Activated T-cell treated with anti-CD3 and anti-CD28 coated beads for 48 hours (primary cell): ENCODE measurements at places on chromosomes 16 and 17.

DNA sequence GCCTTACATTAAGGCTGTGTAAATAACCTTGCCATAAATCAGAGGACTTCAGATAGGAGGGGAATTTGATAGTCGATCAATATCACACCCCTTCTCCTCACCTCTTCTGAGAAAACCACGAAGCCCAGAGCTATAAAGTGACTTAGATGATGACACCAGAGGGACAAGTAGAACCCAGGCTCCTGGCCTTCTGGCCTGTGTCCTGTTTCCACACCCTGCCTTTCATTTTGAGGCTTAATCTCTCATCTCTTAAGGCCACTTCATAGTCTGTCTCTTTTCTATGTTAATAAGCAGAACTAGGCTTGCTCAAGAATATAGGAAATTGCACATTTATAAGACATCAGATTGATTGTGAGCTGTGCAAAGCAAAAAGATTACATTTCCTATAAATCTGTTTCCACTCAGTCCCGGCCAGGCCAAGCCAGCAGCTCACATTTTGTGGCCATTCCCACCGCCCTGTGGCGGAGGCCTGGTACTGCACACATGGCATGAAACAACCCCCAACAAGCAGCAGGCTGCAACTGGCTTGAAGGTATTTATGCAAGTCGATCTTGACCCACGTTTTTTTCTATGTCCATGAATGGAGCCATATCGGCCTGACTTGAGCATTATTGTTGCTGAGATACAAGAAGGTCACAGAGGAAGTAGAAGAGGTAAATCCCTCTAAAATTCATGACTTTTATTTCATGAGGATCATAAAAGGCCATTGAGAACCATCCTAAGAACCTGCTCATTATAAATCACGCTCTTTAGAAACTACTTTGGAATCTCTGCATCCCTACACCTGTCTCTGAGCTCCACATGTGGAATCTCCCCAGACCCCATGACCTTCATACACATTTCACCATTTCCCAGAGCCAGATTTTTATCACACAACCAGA, 93.7 kb downstream of the PMP22 start:
- DNase-seq, result peak; percentile 21

DNA sequence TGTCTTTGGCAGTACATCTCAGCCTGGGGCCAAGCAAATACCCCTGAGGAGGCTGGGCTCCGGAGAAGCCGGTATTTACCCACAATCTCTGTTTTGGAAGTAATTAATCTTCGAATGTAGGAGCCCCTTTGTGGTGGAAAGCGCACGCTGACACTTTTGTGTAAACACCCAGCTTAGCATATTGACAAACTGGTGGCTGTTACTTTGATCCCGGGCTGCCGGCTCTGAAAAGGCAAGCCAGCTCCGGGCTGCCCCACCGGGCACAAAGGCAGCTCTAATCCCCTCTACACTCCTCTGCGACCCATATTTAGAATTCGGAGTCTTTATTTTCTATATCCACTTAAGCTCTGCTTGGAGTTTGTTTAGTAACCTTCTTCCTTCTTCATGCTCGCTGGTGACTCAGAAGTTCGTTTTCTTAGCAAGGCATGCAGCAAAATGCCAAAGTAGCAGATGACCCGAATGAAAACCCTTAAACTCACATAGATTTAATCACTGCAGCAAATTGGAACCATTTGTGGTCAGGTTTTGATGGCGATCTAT, 144.0 kb upstream of the IRX3 start:
- no peak for DNase-seq

DNA sequence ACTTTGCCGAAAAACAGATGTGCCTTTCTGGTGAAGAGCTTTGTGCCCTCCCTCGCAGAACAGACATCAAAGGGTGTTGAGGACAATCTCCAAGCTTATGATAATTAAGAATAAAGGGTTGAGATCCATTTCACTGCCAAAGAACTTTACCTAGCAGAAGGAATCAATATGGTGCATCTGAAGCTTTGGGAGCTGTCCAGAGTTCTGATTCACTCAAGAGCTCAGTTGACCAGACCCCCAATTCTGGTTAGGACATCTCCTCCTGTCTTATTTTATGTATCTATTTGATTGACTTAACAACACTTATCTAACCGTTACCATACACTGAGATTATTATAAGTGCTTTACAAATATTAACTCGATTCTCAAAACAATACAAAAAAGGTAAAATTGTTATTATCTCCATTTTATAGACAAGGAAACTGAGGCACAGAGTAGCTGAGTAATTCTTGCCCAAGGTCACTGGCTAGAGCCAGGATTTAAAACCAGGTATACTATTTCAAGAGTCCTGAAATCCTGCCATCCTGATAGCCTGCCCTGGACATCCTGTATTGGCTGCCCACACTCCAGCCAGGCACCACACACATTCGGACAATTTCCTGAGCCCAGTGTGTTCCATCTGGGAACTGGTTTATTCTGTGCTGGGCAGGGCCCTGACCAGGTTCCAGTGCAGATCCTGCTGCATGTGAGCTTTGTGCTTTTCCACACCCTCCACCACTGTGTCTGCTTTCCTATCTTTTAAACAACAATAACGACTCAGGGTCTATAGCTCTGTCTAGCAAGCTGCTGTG, 29.8 kb downstream of the PITPNM3 start:
- DNase-seq, result no peak

DNA sequence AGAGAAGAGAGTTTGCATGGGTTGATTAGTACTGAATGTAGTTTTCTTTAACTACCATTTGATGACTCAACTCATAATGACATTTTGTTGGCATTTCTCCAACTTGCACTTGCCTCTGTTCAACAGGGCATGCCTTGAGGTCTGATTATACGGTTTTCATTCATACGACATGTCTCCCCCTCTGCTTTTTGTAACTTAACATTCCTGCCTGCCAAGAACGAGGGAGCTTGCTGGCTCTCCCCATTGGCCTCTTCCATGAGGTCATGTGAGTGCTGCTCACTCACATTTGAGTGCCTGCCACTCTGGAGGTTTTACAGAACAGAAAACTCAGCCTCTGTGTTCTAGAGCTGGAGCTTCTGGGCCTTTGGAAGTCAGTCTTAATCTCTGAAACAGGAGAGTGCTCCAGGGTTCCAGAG, 19.7 kb downstream of the MAP2K6 start:
- DNase-seq, result no peak

- no peak for DNase-seq
Observed at GRCh38 chr17:77814091-77814772, 144.3 kb upstream of the TNRC6C start.

DNA sequence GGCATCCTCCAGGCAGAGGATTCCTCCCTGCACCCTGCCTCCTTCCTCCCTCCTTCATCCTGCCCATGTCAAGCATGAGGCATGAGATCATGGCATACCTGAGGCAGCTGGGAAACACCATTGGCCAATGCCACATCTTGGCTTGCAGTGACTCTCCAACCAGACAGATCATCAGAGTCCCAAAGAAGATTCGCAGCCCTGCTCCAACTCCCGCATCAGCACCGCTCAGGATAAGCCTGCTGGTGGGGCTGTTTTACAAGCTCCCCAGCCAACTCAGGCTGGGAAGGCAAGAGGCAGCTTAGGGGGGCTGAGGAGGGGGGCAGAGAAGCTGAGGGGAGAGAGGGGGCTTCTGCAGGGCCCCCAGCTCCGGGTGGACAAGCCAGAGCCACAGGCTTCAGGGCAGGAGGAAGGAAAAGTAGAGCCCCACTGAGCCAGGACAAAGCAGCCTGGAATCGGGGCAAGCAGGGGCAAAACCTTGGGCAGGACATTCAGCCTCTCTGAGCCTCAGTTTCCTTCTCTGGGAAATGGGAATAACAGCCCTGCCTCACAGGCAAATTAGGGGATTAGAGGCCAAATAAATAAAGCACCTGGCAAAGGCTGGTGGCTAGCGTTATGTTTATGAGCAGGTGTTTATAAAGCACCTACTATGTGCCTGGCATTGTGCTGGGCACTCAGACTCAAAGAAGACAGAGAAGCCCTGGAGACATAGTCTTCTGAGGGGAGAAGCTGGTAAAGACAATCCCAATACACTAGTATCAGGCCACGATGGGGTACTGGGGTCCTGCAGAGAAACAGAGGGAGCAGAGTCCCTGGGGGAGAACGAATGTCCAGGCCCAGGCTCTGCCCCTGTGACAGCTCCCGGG, 88.1 kb downstream of the GOSR1 start:
- DNase-seq, result no peak

DNA sequence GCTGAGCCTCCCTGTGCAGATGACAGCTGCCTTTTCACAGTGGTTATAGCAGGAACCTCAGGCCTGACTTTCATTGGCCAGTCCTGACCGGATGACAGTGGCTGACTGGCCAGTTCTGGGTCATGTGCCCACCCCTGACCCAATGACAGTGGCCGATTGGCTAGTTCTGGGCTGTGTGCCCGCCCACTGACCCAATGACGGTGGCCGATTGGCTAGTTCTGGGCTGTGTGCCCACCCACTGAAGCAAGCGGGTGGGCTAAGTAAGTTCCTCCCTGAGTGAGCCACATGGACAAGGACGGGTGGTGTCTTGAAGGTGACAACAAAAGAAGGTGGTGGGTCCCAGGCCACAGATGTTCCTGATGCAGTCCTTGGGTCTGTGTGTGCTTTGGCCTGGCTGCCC, 9.5 kb downstream of the DEF8 start:
- no peak for DNase-seq

DNA sequence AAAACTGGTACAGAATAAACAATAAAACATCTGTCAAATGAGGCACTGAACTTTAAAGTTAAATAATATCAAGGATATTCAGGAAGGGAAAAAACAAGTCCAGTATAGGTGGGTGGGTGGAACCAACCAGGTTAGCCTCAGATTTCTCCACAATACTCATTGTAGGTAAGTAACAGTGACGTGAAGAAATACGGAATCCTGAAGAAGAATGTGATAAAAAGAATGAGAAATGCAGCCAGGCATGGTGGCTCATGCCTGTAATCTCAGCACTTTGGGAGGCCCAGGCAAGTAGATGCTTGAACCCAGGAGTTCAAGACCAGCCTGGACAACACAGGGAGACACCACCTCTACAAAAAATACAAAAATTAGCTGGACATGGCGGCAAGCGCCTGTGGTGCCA, 47.3 kb downstream of the UBE2G1 start:
- DNase-seq, result no peak

GRCh38 chr17:75845933-75846691, 1.9 kb upstream of the UNC13D start:
- no peak for DNase-seq

DNA sequence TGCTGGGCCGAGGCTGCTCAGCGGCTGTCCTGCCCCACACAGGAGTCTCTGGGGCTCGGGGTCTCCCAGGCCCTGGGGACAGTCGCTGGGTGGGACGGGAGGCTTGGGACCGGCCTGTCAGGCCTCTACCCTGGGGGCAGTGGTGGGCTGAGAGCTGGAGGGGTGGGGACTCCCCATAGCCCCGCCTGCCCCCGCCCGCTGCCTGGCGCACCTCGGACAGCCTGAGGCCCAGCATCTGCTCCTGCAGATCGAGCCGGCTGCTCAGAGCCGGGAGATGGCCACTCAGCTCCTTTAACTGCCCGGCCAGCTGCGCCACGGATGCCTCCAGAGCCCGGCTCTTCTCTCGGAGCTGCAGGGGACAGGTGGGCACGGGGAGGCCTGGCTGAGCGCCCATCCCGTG, 6.7 kb downstream of the PERCC1 start:
- no peak for DNase-seq

DNA sequence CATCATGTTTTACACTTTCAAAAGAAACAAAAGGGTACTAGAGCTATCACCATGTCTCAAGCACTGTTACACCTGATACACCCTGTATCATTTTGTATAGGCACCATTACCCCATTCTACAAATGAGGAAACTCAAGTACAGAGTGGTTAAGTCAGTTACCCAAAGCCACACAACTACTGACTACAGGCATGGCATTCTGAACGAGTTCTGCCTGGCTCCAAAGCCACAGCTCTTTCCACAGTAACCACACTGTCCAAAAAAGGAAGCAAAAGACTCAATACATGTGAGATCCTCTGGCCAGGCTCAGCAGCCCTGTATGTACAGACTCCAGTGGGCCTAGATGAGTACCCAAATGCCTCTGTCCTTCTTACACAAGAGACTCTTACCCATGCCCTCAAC, 4.7 kb downstream of the DYNC1LI2 start:
- DNase-seq, result no peak

DNA sequence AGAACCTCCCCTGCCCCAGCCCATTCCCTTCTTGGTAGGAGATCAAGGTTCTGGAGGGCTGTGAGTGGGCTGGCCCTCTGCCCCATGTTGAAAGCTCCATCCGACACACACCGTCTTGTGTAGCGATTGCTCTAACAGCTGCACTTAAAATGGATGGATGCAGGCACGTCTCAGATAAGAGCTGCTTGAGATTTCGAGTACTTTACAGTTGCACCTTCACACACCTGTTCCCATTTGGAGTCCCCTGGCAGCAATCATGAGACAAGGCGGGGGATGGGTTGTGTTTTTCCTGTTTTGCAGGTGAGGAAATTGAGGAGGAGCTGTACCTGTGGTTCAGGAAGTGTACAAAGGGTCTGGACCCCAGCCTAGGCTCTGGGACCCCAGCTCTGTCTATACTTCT, 25.6 kb upstream of the TAC4 start:
- no peak for DNase-seq

DNA sequence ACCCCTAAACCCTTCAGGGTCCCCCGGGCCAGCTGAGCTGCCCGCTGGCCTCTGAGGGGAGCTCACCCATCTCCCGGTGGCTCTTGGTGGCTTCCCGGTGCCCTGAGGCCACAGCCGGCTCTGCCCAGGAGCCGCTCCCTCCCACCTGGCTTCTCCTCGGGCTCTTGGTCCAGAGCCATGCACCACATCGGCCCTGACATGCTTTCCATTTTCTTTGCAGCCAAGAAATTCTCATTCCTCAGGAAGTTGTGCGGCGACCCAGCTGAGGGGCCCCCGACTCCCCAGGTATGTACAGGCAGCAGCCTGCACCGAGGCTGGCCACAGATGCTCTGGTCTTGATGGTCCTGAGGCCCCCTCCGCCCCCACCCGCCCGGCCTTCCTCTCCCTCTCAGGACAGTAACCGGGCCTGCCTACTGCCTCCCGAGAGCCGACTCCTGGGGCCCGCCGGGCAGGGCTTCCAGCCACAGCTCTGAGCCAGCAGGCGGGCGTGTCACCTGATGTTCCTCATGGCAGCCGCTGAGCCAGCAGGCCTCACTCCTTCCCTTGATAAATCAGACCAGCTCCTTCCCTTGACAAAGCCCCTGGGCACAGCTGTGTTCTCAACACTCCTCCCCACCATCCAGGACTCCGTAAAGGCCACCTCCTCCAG, 28.4 kb upstream of the ZFPM1 start:
- no peak for DNase-seq

- DNase-seq, result no peak
Observed at GRCh38 chr16:20675488-20676267, 21.8 kb downstream of the ACSM1 start.

DNA sequence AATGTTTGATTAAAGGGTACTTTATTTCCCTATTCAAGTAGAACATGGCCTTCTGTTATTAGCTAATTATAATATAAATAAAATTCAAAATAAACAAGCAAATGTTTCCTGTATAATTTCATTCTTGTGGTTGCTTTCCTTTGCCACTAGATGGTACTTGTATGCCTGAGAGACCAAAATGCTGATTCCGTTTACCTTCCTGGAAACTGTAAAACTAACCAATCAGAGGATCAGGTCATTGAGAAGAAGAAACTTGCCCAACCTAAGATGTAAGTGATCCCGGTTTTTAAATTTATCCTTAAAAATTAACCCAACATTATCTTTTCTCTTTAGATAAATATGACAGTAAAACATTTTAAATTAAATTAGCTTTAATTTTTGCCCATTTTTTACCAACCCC, 8.1 kb upstream of the ABCA5 start:
- DNase-seq, result no peak

- no peak for DNase-seq
Observed at GRCh38 chr16:67284699-67285646, 5.6 kb downstream of the PLEKHG4 start.
